ENCODE measurements at places on chromosomes 4 and X.

DNA sequence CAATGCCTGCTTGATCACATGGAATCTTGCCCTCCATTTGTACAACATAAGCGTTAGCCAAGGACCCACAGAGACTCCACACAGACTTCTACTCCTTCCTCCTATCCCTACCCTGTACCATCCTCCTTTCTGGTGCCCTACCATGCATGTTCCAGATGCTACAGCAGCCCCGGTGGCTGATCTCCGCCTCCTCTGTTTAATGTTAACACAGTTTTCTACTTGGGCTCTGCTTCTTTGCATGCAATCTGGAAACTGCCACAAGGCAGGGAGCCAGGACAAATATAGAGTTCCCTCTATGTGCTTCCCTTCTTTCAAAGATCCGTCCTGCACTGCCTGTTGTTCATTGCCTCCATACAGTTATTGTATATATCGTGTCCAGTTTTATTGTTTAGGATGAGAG lies 368.6 kb upstream of the TENM3 start:
- no peak for DNase-seq

DNA sequence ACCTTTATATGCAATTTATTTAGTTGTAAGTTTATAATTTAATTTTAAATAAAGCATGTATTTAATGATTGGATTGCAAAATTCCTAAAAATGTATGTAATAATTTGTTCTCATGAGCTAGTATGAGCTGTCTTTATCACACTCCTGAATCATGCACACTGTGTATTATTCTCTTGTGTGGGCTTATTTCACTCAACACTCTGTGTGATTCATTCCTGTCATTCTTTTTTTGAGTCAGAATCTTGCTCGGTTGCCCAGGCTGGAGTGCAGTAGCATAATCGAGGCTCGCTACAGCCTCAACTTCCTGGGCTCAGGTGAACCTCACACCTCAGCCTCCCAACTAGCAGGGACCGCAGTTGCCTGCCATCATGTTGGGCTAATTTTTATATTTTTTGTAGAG lies 123.1 kb upstream of the SLC34A2 start:
- no peak for DNase-seq

GRCh38 chr4:156169861-156170260 lies 216.2 kb upstream of the CTSO start:
- DNase-seq: no peak

DNA sequence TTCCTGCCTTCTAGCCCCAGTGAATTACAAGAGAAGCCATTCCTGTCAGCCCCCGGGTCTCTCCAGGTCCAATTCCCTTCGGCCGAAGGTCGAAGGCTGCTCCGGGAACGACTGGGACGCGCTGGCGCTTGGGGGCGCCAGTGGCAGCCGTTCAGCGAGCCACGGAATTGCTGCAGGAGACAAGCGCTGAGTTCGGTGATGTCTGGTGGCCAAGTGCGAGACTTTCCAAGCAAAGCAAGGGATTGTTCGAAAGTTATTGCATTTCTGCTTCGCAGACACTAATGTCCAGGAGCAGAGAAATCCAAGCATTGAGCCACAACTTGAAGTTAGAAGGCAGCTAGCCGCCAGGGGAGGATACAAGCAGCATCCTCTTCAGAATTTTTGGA lies 1.1 kb upstream of the DKK2 start:
- DNase-seq: no peak
